ENCODE measurements at places on chromosomes 4 and X.
A peak's percentile ranks its signal among the peaks of the same experiment; 100 is the strongest.

DNA sequence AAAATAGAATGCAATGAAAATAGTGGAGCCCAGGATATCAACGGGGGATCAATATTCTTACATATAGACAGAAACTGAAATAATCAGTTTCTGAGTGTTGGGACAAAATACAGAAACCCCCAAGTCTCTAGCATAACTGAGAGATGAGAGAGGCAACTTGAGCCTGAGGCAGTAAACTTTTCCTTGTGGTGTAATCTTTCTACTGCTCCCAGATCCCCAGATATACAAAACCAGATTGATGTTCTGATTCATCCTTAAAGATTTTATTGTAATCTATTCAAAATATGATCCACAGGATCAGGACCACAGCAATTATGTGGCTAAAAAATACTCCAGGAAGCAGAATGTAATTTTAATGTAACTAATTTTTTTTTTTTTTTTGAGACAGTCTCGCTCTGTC is 2282.6 kb downstream of the ARAP2 start:
- DNase-seq, result no peak

DNA sequence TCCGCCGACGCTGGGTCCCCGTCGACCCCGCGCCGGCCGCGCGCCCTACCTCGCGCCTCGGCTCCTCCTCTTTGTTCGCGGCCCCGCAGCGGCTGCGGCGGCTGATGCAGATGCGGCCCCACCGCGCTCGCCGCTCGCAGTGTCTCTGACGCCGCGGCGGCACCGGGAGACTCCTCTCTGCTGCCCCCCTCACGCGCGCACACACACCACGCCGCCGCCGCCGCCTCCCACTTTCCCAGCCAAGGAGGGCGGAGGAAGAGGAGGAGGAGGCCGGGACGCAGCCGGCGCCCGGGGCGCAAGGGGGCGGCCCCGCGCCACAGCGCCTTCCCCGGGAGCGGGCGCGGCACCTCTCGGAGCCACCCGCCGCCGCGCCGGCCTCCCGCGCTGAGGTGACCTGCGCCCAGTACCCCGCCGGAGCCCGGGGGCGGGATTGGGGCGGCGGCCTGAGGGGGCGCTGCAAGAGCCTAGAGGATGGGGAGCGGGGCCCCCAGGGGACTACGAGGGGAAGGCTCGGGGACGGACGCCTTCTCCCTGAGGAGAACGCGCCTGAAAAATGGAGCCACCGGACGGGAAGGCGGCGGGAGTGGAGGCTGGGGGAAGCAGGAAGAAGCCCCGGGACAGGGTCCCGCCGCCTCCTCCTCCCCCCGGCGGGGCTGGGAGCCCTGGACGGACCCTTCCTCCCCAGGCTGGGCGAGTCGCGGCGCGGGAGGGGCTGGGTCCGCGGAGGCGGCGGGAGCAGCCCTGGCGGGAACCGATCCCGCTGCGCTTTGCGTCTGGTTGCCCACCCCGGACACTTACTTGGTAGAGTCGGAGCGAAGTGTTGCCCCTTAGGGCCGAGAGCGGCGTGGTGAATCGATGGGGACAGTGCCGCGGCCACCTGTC is at the start of gene SH3RF1:
Gene SH3RF1 (minus strand): TSS at position 147 of the 882 bp plus-strand sequence. CDS start 1,744 bp downstream, outside the sequence.
- peak; percentile 20 for DNase-seq

DNA sequence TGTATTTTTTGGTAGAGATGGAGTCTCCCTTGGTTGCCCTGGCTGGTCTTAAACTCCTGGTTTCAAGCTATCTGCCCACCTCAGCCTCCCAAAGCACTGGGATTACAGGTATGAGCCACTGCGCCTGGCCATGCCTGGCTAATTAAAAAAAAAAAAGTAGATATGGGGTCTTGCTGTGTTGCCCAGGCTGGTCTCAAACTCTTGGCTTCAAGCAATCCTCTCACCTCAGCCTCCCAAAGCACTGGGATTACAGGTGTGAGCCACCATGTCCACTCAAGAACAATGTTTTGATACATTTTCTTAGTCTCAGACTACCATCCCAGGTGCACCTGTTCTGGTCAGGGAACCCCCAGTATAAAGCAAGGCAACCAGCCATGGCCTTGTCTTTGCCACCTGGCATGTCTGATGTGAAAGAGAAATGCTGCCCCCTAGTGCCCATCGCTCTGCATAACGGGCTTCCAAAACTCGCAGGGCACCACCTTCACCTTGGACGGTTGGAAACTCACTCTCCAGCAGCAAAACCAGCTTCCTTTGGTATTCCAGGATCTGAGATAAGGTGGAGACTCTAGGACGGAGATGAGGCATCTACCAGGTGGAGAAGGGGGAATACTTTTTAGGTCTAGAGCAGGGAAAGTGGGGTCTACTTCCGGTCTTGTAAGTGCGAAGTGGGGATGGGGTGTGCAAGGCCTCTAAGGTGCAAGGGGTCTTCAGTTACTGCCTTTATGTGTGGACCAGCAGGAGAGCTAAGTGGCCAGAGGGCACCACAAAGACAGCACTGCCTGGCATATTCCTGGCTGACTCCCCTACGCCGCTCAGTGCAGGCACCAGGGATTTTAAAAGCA is 47.7 kb upstream of the AFAP1 start:
- DNase-seq, result no peak

DNA sequence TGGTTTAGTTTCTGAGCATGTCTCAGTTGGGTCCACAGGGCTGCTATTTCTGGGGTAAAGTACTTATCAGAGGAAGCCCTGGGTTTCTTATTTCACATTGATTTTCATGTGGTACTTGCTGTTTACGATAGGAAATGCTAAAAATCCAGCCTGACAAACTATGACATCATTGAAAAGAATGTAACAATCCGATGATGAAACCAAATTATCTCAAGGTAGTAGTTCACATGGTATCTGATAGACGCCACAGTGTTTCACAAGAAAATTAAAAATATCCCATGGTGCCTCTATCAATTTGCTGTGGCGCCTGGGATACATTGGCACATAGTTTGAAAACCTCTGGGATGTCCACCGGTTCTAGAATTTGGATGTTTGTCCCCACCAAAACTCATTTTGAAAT is 418.9 kb upstream of the RPS6KA3 start:
- no peak for DNase-seq

GRCh38 chr4:26573389-26573794 is 10.5 kb upstream of the TBC1D19 start:
- DNase-seq, result no peak

- no peak for DNase-seq
Observed at GRCh38 chrX:29940750-29941149, 274.6 kb upstream of the MAGEB2 start.

- DNase-seq, result no peak
Observed at GRCh38 chrX:135985973-135986310, 707 bp downstream of the SLC9A6 start.

DNA sequence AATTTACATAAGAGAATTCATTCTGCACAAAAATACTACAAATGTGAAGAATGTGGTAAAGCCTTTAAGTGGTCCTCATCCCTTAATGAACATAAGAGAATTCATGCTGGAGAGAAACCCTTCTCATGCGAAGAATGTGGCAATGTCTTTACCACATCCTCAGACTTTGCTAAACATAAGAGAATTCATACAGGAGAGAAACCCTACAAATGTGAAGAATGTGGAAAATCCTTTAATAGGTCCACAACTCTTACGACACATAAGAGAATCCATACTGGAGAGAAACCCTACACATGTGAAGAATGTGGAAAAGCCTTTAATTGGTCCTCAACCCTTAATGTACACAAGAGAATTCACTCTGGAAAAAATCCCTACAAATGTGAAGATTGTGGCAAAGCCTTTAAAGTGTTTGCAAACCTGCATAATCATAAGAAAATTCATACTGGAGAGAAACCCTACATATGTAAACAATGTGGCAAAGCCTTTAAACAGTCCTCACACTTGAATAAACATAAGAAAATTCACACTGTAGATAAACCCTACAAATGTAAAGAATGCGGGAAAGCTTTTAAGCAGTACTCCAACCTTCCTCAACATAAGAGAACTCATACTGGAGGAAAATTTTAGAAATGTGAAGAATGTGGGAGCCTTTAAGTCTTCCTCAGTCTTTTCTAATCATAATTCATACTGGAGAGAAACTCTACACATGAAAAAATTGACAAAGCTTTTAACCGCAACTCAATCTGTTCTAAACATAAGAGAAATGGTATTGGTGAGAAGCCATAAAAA is 37.4 kb downstream of the ZNF718 start:
- no peak for DNase-seq

GRCh38 chr4:72110886-72111285 is 79.1 kb downstream of the NPFFR2 start:
- no peak for DNase-seq

- DNase-seq, result no peak
Observed at GRCh38 chr4:74670583-74670982, 123.7 kb downstream of the BTC start.

- no peak for DNase-seq
Observed at GRCh38 chrX:110384490-110384889, 25.8 kb downstream of the RTL9 start.

GRCh38 chr4:128665514-128665913 is 144.0 kb upstream of the JADE1 start:
- no peak for DNase-seq

GRCh38 chrX:68234171-68234910 is 199.0 kb downstream of the OPHN1 start:
- DNase-seq, result no peak

DNA sequence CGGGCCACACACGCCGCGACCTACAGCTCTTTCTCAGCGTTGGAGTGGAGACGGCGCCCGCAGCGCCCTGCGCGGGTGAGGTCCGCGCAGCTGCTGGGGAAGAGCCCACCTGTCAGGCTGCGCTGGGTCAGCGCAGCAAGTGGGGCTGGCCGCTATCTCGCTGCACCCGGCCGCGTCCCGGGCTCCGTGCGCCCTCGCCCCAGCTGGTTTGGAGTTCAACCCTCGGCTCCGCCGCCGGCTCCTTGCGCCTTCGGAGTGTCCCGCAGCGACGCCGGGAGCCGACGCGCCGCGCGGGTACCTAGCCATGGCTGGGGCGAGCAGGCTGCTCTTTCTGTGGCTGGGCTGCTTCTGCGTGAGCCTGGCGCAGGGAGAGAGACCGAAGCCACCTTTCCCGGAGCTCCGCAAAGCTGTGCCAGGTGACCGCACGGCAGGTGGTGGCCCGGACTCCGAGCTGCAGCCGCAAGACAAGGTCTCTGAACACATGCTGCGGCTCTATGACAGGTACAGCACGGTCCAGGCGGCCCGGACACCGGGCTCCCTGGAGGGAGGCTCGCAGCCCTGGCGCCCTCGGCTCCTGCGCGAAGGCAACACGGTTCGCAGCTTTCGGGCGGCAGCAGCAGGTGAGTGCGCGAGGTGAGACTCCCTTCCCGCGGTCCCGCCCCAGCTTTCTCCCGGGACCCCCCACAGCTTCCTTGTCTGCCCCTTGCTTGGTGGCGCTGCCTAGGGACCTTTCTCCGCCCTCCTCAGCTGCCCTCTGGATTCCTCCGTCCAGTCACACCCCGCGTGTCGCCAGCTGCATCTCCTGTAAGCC is 678 bp downstream of the BMP3 start:
- no peak for DNase-seq

DNA sequence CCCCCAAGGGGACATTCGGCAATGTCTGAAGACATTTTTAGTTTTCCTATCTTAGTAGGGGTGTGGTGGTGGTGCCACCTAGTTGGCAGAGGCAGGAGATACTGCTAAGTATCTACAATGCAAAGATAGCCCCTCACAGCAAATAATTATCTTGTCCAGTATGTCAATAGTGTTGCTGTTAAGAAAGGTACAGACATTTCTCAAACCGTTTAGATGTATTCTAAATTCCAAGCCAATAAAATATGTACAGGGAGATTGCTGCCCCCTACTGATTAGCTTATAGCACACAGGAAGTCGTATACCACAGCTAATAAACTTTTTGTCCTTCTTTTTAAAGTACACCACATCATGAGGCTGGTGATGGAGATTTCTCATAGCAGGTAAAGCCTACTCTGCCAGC is 260.5 kb downstream of the TMA16 start:
- peak; percentile 16 for DNase-seq

DNA sequence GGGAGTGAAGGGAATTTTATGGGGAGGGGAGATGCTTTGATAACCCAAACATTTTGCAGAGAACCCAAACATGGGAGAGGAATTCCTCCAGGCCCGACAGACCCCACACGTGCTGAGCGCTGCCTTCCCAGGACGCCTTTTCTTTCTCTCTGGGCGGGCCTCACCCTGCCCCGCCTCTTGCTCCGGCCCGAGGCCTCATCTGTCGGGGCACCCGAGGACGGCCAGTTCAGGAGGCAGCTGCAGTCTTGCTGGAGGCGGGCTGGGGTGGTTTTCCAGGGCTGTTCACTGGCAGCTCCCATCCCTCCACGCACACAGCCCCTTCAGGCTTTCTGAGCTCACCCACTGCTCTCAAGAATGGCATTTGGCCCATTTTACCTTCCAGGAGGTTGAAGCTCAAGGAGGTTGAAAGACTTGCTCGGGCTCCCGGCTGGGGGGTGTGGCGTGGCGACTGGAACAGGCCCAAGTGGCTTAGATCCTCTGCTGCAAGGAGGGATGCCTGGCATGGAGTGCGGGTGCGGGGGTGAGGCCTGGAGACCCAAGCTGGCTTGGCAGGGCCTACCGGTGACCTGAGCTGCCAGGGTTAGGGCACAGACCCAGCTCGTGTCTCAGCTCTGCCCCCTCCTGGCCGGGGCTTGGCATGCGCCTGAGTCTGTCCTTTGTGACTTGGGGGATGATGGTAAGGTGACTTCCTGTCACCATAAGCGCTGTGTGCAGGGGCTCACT is 99.2 kb downstream of the PSAPL1 start:
- DNase-seq, result no peak

GRCh38 chr4:88706574-88706973 is 8.9 kb upstream of the NAP1L5 start:
- no peak for DNase-seq

- no peak for DNase-seq
Observed at GRCh38 chr4:70943114-70943513, 40.9 kb downstream of the MOB1B start.

DNA sequence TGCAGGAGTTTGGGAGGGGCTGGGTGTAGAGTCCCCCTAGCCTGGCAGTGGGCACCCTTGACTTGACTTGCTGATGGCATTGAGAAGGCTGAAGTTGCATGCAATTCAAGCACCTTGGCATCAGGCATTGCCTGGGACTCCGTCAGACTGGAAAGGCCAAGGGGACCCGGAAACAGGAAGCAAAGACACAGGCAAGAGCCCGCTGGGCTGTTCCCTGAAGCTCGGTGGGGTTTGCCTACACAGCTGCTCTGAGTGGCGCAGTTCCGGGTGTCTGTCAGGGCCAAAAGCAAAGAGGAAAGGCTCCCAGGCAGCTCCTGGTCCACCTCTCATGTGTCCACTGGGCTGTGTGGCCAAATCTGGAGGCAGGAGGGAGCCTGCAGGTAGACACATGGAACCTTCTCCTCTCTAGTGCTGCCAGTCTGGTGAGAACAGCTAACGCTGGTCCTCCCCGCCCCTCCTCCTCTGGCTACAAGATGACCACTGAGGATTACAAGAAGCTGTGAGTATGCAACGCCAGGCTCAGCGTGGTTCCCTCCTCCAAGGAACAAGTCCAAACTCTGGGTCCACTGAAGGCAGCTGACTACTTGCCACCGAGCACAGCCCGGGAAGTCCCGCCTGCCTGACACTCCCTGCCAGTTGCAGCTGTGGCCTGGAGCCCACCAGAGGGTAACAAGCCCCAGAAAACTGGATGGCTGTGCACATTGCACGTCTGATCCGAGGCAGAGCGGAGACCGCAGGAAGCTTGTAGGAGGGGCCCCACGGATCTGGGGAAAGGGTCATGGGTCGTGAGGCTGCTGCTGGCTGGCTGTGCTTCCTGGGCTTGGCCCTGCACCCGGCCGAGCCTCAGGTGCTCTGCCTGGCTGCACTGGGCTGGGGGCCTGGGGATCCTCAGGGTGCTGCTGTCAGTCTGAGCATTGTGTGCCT is 20.1 kb downstream of the ZNF185 start:
- no peak for DNase-seq
